ENCODE measurements at places on chromosomes 7 and 10.

DNA sequence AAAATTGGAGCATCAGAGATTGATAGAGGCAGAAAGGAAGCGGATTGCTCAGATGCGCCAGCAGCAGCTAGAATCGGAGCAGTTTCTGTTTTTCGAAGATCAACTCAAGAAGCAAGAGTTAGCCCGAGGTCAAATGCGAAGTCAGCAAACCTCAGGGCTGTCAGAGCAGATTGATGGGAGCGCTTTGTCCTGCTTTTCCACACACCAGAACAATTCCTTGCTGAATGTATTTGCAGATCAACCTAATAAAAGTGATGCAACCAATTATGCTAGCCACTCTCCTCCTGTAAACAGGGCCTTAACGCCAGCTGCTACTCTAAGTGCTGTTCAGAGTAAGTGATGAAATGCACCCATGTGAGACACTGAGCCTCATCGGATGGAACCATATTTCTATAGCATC, 33.1 kb downstream of the STAMBPL1 start:
- no peak for DNase-seq

- no peak for DNase-seq
Measured at GRCh38 chr10:60707841-60708240, 70.4 kb upstream of the CDK1 start.

DNA sequence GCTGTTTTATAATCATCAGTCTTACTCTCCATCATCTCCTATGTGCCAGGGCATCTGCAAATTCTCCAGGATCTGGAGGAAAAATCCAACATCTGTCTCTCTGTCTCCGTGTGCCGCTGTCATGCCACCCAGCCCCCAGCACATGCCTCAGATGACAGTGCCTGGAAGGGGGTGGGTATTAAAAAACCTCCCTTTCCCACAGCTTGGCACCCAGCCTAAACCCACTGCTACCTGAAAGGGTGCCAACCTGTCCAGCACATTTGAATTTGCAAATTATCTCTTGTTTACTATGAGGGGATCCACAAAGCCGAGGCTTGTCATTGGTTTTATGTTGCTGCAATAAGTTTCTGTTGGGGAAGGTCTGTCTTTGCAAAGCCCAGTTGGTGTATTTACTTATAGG, 73.1 kb downstream of the EMX2 start:
- no peak for DNase-seq

DNA sequence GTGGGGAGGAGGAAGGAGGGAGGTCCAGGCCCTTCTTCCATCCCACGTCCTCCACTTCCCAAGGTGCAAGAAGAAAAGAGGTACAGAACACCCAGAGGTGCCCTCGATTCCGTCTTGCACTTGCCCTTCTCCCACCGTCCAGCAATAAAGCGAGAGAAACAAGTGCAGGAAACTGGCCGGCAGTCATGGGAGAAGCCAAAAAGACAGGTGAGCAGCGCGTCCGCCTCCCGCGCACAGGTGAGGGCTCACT, 1.3 kb downstream of the C10orf95 start:
- DNase-seq: no peak

DNA sequence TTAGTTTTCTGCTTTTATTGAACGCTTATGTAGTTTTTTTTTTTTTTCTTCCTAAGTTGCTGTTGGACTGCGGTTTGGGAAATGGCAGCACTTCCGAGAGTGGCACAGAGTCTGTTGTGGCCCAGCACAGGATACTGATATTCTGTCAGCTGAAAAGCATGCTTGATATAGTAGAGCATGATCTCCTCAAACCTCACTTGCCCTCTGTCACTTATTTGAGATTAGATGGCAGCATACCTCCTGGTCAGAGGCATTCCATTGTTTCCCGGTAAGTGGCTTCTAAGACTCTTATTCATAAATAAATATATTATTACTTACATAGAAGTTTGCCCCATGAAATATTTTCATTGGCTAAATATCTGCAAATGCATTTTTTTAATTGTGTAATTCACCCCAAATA, 101.1 kb downstream of the BTAF1 start:
- DNase-seq: no peak

DNA sequence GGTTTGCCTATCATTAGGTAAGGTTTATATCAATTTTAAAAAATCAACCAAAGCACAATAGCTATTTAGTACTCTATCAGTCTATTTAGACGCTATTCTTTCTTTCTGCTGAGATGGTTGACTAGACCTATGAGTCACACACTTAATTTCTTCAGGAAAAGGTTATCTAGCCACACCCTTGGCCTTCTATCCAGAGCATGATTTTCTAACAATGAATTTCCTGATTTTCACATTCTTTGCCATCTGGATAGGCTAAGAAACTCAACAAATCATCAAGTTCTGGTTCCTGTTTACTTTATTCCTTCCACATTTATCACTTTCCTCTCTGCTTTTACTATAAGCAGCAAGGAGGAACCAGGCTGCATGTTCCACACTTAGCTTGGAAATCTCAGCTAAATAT, 8.1 kb downstream of the PRPS1L1 start:
- DNase-seq: no peak

DNA sequence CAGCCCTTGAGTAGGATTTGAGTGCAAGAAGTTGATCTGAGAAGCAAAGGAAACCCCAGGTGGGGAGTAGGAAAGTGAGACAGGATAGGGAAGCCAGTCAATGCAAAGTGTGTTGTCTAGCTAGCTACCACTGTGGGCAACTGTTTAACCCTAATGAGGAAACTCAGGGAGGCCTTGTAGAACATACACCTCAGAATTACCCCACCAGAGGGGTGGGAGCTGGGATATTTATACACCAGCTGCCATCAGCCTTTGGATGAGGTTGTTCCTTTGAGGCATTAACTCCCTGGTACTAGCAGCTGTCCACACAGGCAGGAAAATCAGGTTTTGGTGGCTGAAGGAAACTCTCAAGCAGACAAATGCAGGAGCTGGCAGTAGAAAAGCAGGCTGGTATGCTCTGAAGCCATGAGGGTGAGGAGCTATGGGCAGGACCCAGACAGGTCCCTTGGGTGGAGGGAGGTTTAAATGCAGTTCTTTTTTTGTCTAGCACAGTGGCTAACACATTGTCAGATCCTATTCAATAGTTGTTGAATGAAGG, 60.1 kb upstream of the ARID5B start:
- DNase-seq: no peak

GRCh38 chr7:2165239-2165609, 67.5 kb downstream of the MAD1L1 start:
- DNase-seq: no peak

GRCh38 chr10:114526504-114527238, 122.4 kb upstream of the AFAP1L2 start:
- peak; percentile 85 for DNase-seq

DNA sequence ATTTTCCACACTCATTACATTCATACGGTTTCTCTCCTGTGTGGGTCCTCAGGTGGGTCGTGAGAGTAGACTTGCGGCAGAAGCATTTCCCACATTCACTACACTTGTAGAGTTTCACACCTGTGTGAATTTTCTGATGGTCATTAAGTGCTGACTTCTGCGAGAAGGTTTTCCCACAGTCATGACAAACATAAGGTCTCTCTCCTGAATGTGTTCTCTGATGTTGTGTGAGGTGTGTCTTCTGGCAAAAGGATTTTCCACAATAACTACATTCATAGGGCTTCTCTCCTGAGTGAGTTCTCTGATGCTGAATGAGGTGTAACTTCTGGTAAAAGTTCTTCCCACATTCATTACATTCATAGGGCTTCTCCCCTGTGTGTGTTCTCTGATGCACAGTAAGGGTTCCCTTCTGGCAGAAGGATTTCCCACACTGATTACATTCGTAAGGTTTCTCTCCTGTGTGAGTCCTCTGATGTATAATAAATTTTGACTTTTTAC, 15.1 kb downstream of the ZNF12 start:
- DNase-seq: no peak

DNA sequence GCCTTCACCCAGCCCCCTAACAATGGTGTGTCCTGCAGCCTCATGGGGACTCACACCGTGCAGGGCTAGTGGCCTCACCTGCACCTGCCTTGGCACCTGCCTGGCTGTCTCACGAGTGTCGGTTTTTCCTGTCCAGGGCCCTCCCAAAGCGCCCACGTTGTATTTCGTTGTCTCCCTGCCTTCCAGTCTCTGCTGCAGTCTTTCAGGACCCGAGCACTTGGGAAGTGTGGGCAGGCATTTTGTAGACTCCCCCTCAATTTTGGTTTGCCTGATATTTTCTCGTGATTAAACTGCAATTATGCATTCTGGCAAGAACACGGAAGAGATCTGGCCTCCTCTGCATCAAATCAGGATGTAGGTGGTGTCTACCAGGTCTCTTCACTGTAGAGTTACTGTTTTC, 17.9 kb downstream of the BNIP3 start:
- DNase-seq: no peak

DNA sequence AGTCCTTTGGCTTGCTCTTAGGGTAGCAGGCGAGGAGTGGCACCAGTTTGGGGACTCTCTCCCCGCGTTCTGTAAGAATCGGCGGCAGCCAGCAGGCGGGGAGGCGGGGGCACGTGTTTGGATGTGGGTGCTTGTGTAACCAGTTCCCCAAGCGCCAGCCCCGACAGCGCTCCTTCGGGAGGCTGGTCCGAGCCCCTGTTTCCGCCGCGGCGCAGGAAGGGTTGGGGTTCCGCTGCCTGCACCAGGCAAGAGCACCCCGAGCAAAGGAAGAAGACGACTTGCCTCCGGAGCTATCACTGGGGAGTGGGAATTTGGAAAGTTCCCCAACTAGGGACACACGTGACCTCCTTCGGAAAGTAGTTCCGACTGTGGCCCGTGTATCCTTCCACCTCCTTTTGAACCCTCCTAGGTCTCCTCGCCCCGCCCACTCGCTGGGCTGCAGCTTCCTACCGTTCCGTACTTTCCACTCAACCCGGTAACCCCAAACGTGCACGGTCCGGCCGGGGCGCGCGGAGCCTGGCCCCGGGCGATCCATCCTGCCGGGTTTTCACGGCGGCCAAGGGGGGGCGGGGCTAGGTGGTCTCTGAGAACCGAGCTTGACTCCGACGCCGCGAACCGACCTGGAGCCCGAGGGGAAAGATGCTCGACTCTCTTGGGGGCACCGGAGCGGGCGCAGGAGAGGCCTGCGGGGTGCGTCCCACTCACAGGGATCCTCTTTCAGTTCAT, 1.2 kb downstream of the KLLN start:
- DNase-seq: peak; percentile 92

- no peak for DNase-seq
Measured at GRCh38 chr10:52276986-52277385, 37.1 kb upstream of the DKK1 start.

All from activated CD4-positive, alpha-beta T cell treated with anti-CD3 and anti-CD28 coated beads, Interleukin-2, amount 50 U/mL, for 4 hours (primary cell).